ENCODE measurements at places on chromosomes 2 and 18.

DNA sequence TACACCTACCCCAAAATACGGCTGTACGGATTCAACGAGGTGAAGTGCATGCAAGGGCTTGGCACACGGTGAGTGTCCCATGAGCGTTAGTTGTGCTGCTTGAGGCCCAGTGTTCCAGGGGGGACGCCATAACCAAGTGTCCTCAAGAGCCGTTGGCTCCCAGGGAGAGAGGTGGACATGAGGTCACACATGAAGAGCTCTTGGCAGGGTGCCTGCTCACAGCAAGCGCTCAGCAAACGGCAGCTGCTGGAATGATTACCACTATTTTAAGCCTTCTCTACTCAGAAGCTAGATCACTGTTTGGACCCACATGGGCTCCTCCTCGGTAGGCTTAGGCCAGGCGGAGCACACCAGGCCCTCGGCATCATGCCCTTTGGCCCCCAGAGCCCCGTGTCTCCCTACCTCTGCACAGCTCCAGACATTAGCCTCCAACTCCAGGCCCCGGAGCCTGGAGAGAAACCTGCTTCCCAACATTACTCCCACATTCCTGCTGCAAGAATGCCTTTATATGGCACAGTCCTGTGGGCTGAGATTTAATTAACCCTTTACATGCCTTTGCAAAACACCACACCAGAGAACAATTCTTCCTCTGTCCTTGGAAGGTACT, 68.4 kb upstream of the PPP1CB start:
- peak; percentile 86 for DNase-seq

DNA sequence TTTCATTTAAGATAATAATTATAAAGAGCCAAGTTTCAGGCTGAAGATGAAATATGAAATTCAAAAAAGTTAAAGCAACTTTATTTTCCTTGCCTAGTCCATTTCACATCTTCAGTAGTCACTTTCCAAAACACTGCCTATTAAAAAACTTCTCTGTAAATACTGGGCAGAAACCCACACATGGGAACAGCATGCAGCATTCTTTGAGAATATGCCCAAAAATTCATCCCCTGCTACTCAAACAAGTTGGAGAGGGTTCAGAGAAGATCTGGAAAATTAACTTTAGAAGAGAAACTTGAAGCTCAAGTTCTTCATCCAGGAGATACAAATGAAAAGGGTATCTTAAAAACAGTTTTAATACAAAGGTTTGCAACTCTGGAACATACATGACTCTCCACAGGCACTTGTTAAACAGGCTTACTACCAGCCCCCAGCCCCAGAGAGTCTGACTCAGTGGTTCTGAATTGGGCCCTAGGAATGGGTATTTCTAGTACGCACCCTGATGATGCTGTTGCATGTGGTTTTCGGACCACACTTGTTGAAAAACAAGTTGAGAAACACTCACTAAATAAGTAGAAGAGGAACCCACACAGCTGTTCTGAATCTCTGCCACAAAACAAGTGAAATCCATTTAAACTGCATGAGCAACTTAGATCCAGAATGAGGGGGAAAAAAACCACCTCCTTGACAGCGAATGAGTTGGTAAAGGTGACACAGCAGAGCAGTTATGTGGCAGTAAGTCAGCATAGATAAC, 329.1 kb downstream of the SATB2 start:
- DNase-seq = no peak

DNA sequence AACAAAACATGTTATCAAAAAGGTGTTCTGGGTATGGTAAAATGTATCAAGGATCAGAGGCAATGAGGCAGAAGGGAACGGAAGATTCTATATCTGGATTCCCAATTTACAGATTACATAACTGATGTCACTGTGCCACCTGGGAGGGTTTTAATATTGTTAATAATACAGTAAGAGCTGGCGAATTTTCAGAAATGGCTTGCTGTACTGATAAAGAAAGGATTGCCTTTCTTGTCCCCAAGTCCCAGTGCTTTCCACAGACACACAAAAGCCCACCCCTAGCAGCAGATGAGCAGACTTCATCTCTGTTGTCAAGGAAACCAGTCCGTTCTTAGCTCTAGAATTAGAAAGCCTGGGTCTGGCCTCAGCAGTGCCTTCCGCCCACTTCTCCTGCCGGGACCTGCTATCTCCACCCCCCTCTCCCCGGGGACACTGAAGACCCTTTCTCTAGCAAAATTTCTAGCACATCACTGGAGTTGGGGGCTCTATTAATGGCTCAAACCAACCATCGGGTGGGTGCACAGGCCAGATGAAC, 34.3 kb downstream of the ADD2 start:
- DNase-seq = no peak

- no peak for DNase-seq
These were observed 541.5 kb upstream of the NETO1 start for GRCh38 chr18:73409242-73409641.

DNA sequence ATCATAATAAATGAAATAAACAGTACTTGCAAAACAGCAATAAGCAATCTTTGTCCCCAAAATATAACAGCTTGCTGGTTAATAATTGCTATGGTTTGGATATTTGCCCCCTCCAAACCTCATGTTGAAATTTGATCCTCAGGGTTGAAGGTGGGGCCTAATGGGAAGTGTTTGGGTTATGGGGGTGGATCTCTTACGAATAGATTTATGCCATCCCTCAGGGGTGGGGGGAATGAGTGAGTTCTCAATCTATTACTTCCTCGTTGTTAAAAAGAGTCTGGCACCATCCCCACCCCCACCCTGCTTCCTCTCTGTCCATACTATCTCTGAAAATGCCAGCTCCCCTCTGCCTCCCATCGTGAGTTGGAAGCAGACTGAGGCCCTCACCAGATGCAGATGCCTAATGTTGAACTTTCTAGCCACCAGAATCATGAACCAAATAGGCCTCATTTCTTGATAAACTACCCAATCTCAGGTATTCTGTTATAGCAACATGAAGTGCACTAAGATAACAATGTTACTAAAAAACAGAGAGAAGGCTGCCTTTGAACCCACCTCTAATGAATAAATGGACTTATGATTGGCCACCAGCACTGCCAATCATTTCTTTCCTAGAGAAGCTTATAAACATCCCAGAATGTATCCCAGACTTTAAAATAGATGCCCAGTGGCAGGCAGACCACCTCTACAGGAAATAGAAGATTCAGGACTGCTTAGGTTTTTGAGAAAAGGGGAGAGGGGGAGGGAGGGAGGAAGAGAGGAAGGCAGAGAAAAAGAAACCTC, 90.1 kb downstream of the ALPK2 start:
- DNase-seq = no peak

DNA sequence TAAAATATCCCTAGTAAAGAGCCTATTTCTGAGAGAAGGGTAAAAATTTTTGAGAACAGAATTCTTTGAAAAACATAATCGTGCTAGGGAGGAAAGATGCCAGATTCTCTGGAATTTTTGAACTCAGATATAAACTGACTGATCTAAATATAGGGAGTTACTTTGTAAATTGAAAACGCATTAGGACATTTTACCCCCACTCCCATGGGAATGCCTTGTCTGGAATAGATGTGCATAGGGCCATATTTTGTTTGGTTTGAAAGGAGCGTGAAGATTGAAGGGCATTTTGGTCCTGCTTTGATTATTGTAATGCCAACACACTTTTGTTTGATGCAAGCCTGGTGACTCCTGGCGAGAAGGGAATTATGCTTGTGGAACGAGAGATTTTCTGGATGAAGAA, 158.7 kb upstream of the DPP10 start:
- no peak for DNase-seq

GRCh38 chr2:200350850-200351285, 44.4 kb downstream of the SPATS2L start:
- no peak for DNase-seq

DNA sequence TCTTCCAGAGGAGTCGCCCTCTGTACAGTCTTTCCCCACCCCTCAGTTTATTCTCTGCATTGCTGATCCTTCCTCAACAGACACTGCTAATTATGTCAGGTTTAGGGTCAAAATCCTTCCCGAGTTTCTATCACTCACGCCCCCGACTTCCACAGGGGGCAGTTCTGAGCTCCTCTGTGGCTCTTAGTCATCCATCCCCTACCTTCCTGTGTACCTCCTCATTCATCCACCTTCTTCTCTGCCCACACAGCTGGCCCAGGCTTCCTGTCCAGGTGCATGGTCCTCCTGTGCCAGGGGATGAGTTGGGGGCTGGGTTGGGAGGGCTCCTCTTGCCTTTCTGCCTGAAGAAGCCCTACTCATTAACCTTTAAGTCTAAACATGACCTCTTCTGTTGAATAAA, 202.9 kb downstream of the ARL4C start:
- no peak for DNase-seq

GRCh38 chr2:46246790-46247189, 50.4 kb upstream of the EPAS1 start:
- no peak for DNase-seq

DNA sequence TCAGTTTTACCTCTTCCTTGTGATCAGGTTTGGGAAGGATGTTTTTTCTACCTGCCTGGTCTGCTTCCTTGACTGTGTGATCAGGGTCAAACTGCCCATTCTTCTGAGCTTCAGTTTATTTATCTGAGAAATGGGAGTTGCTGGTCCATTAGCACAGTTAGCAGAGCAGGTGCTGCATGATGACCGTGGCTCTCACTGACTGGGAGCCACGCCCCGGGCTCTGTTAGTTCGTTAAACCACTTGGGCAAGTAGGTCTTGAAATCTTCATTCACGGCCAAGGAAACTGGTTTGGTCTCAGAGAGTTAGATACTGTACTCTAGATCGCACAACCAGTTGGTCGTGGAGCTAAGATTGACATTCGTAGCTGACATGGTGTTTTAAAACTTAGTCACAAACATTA, 41.7 kb downstream of the INPP5D start:
- no peak for DNase-seq

DNA sequence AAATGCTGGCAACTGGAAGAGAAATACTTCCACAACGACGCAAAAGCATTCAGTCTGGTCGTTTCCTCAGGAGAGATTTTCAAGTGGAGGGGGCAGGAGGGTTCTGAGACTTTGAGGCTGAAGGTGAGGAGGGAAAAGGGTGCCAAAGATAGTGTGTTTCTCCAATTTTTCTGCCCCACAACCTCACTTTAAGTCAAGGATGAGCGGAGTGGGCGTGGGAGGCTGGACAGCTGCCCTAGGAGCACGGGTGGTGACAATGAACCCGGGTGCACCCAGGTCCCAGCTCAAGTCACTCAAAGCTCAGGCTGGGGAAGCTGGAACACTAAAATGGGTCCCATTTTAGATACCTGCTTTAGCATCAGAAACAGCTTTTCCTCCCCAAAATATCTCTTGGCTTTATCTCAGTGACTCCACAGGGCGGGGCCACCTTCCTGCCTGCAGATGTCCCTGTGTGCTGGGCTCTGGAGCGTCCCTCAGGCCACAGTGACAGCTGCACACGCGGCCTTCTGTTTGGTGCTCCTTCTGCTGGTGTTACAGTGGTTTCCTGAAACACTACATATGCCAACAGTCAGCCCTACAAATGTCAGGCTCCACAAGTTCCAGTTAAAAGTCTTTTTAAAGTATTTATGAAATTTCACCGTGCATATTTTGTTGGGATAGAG, 1.4 kb upstream of the MBP start:
- DNase-seq = no peak

DNA sequence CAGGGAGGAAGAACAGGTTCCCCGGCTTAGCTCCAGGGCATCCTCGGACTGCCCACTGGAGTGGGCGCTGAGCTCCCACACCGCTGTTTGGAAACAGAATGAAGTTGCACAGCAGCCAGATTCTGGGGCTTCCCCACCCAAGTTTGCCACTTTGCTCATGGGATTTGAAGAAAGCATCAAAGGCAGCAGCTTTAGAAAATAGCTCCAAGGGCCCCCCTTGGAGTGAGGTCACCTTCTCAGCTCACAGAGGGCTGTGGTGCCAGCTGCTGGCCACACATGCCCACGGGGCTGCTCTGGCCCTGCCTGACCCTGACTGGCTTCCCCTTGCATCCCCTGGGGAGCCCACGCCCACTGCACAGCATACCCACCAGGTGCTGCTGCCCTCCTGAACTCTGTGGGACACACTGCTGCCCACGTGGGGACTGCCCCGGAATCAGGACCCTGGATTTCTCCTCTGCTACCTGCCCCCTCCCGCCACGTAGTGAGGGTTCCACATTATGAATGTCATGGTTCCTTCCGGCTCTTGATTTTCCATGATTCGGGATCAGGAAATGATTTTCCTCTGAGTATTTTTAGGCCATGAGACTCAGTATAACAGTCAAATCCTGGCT, 70.3 kb downstream of the TGOLN2 start:
- DNase-seq = no peak

- no peak for DNase-seq
These were observed 89.6 kb upstream of the MAP3K20 start for GRCh38 chr2:172986040-172986439.

GRCh38 chr2:128514555-128514955, 195.9 kb upstream of the HS6ST1 start:
- peak; percentile 44 for DNase-seq

DNA sequence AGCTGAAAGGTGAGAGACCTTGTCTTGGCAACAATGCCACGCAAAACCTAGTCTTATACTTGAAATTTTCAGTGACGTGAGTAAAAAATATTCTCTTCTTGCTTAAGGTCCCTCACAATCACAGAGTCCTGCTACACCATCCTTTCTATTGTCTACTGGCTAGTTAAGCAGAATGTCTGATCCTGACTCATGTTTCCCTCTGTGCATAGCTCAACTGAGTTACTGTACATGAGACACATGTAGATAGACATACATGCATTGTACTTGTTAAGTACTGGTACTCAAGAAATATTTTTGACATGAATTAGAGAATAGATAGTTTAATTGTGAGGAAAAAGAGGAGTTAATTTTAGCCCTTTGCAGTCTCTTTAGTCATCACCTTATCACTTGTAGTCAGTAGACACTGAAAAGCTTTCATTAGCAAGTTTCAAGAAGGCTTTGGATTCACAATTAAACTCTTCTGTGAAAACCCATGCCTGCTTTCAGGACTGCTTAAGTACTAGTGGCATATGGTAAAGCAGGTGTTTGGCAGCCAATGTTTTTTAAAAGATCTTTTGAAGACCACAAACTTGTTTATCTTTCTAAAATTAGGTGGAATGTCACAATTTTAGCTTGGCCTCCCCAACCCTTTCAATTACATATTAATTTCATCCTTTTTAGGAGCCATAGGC, 158.7 kb upstream of the CCDC150 start:
- no peak for DNase-seq

DNA sequence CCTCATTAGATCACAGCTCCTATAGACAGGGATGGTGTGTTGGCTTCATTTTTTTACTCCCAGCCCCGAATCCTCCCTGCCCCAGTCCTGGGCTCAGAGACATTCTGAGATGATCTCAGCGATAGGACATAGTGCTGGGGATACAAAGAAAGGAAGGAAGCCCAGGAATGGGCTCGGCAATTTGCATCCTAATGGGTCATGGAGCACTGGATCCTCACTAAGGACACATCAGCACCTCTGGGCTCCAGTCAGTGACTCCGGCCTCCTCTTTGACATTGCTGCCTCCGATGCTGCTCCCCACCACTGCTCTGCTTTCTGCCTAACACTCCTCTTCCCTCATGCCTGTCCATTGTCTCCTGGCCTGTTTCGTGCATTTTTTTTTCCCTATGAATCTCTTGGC, 489.1 kb downstream of the STK39 start:
- no peak for DNase-seq

DNA sequence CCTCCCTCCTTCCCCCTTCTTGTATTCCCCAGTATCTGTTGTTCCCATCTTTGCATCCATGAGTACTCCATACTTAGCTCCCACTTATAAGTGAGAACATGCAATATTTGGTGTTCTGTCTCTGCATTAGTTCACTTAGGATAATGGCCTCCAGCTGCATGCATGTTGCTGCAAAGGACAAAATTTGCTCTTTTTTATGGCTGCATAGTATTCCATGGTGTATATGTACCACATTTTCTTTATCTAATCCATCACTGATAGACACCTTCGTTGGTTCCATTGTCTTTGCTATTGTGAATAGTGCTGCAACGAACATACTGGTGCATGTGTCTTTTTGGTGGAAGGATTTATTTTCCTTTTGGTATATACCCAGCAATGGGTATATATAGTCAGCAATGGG, 47.4 kb downstream of the VIT start:
- no peak for DNase-seq

Measured in upper lobe of right lung (tissue), 1 donor.